ENCODE measurements at places on chromosomes 5 and 9.

DNA sequence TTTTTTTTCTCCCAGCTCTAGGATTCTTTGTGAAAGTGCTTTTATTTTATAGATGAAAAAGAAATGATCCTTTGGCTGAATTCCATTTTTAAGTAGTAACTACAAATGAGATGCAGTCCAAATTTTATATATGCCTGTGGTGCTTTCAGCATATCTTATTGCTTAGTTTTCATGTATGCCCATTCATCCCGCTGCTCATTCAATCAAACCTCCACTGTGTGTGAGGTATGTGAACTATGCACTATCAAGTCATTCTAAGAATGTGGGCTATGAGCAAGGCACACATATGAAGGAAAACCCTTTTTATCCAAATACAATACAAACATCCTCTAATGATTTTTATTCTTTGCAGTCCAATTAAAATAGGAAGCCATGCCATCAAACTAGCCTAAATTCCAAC, 1069.1 kb upstream of the DMAC1 start:
- DNase-seq, result no peak

GRCh38 chr5:158682631-158683030, 417.1 kb downstream of the EBF1 start:
- no peak for DNase-seq

GRCh38 chr5:8943301-8943700, 602.6 kb downstream of the SEMA5A start:
- no peak for DNase-seq

DNA sequence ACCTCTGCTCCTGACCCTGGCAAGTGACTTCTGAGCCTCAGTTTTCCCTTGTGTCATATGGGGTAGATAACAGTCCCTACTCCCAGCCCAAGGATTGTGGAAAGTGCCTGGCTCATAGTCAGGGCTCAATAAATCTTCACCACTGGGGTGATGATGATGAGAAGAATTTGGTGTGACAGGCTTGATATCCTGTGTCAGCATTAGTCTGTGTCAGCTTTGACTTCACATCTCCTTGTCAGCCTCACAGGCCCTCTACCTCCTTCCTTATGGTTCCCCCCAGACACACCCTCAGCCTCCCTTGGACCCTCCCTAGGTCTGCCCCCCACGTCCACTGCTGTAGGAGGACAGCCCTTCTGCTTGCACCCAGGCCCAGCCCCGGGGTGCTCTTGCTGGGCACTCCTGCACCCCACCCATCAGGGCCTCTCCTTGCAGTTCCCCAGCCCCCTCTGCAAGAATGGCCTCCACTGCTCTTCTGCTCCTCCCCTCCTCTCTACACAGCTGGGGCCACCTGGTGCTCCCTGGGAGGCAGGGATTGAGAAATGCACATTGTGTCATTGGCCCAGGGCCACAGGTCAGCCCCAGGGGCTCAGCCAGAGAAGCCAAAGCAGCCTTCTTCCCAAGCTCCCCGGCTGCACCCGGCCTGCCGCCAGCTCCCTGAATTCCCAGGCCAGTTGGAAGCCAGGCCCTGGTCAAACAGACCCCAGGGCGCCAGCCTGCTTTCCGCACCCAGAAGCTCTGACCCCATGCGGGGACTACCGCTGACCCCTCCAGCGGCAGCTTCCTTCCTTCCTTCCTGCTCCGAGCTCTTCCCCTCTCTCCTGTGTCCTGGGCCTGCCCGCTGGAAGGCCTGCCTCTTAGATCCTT, 7.7 kb downstream of the FGFR4 start:
- no peak for DNase-seq

DNA sequence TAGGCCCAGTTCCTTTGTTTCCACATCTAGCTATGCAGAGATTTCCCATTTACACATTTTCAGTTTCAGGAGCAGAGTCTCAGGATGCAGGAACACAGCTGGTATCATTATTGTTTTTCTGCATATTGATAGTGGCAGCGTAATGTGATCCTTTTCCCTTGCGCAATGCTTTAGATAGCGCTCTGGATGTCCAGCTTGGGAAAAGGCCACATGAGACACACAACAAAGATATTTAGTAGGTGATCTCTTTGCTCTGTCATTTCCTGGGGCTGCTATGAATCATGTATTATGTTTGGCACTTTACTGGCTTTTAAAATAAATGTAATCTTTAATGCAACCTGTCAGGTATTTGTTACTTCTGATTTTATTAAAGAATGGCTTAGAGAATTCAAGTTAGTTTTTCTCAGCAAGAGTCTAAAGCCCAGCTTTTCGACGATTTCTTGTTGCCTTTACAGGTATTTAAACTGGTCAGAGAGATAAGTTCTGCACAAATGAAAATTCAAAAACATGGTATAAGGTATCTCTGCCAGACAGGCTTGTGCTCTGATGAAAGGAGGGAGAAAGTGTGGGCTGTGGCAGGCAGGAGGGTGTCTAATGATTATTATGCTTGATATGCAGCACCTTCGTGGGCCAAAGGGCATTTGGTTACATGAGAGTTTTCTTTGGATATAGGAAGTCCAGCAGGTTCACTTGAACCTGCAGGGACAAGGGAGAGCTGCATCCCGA, 42.2 kb downstream of the PTTG1 start:
- no peak for DNase-seq

- DNase-seq, result no peak
Measured at GRCh38 chr5:109669991-109670706, 19.6 kb upstream of the MAN2A1 start.

DNA sequence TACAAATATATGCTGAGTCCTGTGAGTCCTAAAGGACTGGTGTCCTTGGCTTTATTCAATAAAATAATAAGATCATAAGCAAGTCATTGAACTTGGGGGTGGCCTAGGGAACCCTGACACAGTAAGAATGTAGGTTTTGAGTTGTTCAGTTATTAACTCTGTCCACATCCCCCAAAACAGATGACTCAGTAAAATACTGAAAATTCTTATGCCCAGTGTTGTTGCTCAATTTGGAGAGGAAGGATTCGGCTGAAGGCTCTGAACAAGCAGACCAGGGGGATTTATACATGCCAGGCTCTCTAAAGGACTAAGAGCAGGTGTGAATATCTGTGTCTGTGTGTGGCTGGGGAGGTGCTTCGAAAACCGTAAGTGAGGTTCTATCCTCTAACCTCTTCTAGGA, 173.7 kb downstream of the RMI1 start:
- DNase-seq, result no peak

DNA sequence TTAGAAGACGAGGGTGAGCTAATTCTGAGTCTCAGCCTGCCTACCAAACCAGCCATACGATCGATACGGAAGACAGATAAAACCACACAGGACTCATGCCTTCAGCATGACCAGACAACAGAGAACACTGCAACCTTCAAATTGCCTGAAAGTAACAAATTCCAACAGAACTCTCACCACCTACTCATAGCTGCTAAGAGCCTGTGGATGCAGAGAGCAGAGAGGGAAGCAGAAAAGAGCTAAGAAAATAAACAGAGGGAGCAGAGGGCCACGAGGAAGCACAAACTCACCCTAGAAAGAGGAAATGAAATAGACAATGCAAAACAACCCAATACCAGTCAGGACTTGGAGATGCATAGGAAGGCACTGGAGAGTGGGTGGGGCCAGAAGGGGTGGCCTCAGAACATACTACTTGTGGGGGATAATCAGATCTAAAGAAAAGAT, 86.7 kb upstream of the TAS2R1 start:
- no peak for DNase-seq

DNA sequence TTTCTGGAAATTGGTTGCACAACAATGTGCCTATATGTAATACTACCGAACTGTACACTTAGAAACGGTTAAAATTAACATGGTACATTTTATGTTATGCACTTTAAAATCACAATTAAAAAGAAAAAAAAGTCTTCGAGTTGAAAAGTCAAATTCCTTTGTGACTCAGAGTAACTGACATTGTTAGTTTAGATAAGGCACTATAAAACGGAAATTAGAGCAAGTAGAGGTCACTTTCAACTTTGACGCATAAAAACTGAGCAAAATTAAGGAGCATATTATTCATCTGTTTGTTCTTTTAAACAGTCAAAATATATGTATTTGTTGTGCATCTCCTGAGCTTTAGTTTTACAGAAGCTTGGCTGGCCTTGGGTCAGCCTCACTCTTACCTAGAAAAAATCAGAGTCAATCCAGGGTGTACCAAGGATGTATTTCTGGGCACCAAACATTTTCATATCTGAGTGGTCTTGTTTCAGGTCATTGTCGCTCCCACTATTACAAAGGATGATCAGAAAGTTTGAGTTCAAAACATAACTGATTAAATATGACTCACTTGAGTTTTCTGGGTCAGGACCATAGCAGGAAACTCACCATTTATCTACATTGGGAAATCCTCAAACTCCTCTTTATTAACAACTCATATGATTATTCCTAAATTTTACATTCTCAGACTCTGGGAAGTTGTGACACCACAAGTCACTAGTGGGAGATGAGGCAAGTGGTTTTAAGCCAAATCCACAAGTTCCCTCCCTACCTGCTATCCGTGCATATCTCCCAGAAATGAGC, 160.6 kb downstream of the CCDC192 start:
- no peak for DNase-seq

DNA sequence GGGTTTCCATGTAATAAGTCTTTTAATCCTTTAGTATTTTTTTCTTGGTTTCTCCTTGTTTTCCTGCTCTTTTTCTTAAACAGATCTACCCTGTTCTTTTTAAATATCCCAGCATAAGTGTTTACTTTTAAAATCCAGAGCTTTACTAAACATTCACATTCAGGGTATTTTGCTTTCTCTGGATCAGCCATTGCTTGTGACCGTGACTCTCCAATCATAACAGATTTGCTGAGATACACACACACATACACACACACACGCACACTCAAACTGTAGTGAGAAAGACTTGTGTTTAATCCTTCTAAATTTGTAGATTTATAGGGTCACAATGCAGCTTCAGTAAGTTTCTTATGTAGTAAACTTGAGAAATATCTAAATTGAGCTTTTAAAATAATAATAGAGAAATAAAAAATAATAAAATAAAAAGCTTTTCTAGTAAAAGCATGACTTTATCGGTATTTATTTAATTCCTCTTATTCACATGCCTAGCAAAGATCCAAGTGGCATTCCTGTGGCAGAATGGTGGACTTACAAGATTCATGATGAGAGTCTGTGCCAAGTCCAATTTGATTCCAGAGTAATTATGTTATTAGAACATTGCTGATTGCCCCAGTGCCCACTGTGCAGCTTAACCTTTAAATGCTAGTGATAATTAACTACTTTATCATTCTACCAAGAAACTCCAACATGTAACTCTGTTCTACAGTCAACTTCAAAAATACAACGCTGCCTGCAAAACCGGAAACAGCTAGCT, 129.0 kb downstream of the TLE4 start:
- DNase-seq, result no peak

DNA sequence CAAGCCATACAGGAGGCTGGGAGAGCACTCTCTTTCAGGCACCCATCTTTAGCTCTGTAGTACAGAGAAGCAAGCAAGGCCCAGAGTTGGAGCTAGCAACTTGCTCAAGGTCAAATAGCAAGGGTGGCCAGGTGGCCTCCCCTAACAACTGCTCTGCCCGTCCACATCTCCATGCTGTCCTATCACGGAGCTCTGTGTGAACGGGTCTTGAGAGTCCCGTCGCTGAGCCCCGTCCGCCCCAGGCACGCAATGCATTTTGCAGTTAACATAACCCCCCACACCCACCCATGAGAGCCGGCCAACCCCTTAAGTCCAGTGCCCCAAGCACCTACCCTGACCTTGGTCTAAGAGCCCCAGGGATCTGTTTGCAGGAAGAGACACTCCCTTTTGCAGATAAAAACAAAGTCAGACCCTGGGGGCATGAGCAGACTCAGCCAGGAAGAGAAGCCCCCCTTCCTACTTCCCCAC, 1.5 kb downstream of the RNF44 start:
- DNase-seq, result no peak

DNA sequence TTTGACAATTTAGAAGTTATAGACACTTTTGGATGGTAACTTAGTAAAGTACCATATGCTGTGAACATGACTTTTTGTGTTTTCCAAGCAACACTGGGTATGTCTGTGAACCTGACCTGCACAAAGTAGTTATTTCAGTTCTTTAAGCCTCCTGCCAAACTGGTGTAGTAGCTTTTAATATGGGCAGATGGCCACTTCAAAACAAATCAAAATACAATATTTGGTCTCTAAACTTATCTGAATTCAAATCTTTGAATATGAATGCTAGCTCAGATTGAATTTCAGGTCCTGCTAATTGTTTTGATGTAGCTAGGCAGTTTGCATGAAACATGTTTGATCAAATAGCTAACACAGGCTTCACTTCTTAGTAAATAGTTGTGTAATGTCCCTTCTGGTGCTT, 1176.7 kb upstream of the CDH9 start:
- DNase-seq, result no peak

DNA sequence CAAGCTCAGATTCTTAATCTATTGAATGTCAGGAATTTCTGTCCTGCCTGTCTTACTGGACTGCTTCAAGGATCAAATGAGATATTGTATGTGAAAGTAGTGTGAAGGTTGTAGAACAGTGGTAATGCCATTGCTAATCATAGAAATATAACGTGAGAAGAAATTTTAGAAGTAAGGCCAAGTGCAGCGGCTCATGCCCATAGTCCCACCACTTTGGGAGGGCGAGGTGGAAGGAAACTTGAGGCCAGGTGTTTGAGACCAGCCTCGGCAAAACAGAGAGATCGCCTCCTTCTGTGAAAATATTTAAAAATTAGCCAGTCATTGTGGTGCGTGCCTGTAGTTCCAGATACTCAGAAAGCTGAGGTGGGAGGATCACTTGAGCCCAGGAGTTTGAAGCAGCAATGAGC, 5.1 kb upstream of the HSPA5 start:
- DNase-seq, result no peak

GRCh38 chr9:70962761-70963440, 158.5 kb downstream of the TRPM3 start:
- DNase-seq, result no peak

DNA sequence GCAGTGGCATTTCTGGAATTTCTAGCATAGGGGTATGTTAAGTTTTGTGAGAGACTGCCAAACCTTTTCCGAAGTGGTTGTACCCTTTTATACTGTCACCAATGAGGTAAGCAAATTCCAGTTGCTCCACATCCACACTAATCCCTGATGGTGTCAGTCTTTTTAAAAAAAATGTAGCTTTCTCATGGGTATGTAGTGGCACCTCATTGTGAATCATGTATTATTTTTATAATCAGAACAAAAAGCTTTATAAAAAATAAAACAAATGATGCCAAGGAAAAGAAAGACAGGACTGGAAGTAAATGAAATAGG, 93.4 kb upstream of the CLINT1 start:
- no peak for DNase-seq

All from CD4-positive, alpha-beta T cell treated with Interferon alpha-2 for 1 hour (primary cell).